Stimulated activated CD4-positive, alpha-beta T cell treated with anti-CD3 and anti-CD28 coated beads, TNF-alpha, amount 100 ng/mL, for 1 hour (primary cell): ENCODE measurements at places on chromosomes 1 and 21.

DNA sequence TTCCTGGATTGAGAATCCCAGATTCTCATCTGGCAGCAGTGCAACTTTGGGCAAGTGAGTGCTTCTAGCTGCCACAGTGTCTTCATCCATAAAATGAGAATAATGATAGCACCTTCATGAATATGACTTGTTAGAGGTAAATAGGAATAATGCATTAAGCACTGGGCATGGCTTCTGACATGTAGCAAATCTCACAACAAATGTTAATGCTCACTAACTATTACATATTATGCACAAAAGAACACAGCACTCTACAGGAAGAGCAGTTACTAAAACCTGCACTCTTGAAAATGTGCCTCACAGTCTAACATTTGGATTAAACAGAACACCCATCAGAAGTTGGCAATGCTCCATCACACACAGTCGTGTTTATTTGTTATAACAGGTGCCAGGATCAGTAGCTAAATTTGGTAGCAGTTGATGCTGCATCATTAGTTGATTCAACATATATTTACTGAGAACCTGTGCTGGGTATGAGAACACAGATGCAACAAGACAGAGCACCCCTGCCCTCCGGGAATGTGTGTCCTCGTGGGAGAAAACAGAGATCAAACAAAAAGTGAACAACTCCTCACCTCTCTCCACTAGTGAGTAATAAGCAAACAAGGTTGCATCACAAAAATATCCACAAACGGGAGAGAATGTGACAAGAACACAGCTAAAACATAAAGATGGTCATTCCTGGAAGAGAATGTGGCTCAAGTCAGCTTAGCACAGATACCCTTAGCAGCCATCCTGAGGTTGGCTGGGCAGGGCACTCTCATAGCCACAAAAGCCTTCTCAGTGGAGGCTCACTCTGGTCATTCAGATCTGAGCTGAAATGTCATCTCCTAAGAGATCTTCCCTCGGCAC lies 26.2 kb upstream of the LBR start:
- no peak for DNase-seq

GRCh38 chr1:82153272-82153629 lies 352.5 kb downstream of the ADGRL2 start:
- no peak for DNase-seq

- no peak for DNase-seq
These were observed 1.8 kb upstream of the CERS2 start for GRCh38 chr1:150976401-150976821.

DNA sequence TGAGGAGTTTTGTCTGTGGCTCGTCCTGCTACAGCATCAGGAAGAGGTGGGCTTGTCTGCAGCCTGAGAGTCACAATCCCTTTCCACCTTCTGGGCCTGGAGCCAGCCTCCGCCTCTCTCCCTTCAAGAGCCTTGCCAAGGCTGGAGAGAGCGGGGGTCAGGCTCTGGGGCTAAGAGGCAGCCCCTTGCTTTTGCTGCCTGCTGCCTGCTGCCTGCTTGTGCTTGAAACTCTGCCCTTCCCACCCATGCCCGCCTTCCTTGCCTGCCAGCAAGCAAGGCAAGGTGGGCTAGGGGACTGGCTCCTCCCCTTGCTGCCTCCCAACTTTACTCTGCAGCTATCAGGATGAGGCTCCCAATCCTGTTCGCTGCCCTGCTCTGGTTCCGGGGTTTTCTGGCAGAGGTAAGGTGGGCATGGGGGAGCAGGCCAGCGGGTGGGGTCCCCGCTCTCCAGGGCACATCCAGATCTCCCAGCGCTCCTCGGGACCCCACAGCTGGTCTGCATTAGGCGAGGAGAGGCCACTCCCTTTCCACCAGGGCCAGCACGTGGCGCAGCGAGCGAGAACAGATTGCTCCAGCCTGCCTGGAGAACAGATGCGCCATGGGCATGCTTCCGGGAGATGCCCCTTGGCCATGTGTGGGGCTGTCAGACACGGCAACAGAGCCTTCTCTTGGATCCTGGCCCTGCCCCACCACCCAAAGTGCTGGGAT lies 7.5 kb upstream of the PTPN7 start:
- no peak for DNase-seq

DNA sequence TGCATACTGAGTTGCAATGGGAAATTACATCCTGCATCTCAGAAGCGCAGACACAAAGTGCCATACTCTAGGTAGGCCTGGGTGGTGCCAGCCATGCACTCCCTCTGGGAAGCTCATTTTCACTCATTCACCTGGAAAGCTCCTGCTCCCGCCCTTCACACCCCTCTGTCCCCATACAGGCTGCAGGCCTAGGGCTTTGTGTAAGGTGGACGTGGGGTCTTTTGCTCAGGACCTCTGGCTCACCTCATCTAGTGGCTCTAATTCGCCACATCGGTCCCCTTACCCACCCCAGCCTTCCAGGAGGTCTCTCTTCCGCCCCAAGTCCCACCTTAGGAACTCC lies 751 bp downstream of the MRPS15 start:
- DNase-seq, result no peak

DNA sequence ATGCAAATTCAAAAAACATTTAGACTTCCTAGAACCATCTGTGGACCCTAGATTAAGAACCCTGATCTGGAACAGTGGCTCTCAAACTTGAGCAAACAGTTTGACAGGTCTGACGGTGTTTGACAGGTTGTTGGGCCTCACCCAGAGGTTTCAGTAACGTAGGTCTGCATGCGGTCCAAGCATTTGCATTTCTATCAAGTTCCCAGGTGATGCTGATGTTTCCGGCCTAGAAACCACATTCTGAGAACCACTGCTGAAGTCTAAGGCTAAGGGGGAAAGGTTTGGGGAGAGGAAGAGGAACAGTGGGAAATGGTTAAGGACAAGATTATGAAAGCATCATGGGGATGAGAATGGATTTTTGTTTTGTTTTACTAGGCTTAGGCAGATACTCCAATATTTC lies 48.6 kb downstream of the MDM4 start:
- no peak for DNase-seq

DNA sequence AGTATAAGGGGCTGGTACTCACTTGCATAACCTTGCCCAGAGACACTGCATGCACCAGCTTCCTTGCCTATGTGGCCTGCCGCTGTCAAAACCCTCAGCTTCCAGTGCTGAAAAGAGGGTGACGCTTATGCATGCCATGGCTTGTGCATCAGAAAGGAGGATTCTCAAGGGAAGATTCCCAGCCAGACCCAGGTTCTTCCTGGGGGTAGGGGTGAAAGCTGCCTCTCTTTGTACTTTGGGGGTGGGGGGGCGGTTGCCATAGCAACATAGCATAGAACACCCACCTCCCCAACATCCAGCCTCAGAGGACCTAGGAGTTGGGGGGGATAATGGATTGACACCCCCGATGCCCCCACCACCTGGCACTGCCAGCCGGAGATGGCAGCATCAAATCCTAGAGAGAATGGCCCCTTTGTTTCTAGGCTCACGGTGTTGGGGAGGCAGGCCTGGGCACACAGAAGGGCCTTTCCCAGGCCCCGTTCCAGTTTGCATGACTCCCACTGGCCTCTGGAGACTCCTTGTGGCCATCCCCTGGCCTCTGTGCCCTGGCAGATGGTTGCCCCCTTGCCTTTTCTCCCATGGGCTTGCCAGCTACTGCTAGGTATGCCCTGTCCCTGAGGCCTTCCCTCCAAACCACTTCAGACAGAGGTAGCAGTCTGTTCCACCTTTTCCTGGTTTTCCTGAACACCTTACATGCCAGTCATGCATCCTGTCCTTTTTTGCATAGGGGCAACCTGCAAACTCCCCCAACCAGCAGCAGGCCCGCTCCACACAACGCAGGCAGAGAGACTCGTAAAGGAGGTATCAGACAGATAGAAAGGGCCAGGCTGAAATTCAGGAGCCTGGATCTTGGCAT lies 44.6 kb downstream of the RHBG start:
- no peak for DNase-seq

- DNase-seq, result no peak
These were observed 90.8 kb upstream of the SLC2A1 start for GRCh38 chr1:43049481-43049880.

- no peak for DNase-seq
These were observed 45.6 kb upstream of the COA6 start for GRCh38 chr1:234327577-234328164.

- DNase-seq, result no peak
These were observed 4.3 kb upstream of the MFAP2 start for GRCh38 chr1:16984717-16985116.

GRCh38 chr1:116933606-116934515 lies 24.1 kb downstream of the PTGFRN start:
- DNase-seq, result no peak

GRCh38 chr21:26405735-26406361 lies 167.2 kb downstream of the CYYR1 start:
- no peak for DNase-seq

- no peak for DNase-seq
These were observed at the start of gene ABCA4 for GRCh38 chr1:94120991-94121390. ABCA4 (minus strand) TSS chr1:94121148; CDS start chr1:94121045, 103 bp downstream.

GRCh38 chr1:47830641-47831333 lies 166.4 kb downstream of the TRABD2B start:
- no peak for DNase-seq

GRCh38 chr1:59766227-59766855 lies 48.4 kb upstream of the HOOK1 start:
- DNase-seq, result no peak

DNA sequence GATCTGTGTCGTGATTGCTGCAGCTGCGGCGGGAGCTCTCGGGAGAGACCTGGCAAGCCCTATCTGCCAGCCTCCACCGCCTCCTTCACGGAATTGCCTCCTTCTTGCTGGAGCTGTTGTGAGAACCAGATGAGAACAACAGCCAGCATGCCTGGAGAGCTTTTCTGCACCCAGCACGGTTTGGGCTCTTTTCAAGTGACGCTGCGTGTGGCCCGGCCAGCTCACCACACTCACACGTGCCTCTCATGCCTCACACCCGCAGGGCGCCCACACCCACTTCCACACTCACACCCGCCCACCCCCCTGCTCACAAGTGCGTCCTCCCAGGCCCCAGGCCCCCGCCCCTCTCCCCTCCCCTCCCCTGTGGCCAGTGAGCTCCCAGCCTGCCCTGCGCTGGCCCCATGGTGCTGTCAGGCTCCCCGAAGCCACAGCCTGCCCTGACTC lies 135.7 kb upstream of the RUNX3 start:
- DNase-seq, result no peak

- DNase-seq, result no peak
These were observed 1561.5 kb downstream of the MRPL39 start for GRCh38 chr21:24045775-24046215.

DNA sequence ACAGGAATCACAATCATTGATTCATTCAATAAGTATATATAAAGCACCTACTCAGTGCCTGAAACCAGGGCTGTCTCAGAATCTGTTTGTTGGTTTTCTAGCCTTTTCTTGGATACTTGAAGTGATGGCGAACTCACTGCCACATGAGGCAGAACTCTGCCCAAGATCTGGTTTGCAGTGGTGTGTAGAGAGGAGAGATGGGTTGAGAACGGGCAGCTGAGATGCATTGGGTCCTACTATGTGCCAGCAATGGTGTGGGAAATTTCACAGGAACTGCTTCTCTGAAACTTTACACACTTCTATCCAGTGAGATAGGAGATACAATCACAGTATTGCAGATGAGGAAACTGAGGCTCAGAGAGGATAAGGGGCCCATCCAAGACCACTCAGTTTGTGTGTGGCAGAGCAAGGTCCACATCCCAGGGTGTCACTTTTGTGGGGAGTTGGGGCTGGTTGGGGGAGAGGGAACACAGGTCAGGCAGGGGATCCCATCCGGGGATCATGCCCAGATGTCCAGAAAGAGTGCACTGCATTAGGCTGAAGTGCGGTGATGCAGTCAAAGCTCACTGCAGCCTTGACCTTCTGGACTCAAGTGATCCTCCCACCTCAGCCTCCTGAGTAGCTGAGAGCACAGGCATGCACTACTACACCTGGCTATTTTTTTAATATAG lies 83.7 kb upstream of the IFFO2 start:
- no peak for DNase-seq

DNA sequence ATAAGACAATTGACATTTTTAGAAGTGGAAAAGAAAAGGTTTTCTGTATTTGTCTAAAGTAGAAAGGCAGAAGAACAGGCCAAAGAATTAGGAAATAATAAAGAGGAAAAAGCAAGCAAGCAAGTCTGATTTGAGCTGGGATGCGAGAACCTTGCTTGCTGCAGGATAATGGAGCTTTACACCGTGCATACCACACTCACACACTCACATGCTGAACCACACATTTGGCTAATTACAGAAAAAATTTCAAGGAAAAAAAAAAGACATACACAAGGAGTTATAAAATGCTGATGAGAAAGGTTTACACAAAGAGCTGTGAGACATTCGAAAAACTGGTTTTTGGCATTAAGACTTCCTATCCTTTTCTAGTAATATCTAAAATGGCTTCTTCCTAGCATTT lies 593.9 kb downstream of the KIF26B start:
- no peak for DNase-seq

DNA sequence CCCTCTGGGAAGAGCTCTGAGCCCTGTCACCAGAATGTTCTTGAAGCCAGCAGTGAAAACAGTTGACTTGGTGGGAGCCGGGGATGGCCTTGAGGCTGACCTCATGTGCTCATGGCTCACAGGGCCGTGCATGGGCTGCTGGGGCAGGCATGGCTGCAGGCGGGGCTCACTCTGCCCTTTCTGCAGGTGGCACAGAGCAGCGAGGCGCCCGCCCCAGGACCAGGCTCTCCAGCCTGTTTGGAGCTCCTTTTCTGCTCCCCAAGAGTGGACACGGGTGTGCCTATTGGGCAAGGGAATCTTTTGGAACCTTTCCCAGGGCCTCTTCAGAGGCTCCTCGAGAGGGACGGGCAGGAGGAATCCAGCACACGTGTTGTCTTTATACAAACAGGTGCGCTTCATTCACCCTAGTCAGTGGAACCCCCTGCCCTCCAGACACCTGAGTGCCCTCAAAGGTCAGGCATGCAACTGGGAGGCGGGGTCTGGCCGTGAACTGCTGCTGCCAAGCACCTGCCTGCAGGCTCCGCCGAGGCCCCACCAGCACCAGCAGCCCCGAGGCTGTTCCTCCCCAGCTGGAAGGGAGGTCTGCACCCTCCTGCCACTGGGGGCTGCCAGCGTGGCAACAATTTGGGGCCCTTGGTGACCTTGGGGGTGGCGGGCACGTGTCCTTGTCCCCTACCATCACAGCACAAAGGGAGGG lies 2.6 kb upstream of the TTC34 start:
- DNase-seq, result no peak

DNA sequence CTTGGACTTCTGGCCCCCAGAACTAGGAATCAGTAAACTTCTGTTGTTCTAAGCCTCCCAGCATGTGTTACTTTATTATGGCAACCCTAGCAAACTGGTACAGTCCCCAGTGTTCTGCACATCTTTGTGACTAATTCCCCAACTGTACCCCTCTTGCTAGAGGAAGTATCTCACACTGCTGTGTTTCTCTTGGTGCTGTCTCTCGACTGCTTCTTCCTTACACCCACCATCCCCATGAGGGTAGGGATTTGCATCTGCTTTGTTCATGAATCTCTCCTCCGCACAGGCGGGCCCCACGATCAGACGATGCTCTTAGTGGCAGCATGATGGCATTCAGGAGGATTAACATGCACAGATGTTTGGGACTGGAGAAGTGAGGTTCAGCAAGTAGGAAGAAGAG lies 46.7 kb downstream of the CLIC6 start:
- DNase-seq, result no peak
